ENCODE measurements at places on chromosomes 3 and 15.

GRCh38 chr3:186209810-186210752, 101.2 kb upstream of the ETV5 start:
- no peak overlapping the region for H3K4me3 ChIP-seq
- H3K4me1 ChIP-seq, result no peaks in the 10 kb centered on the region
- no peaks in the 10 kb centered on the region for H3K36me3 ChIP-seq
- peak; percentile 46 for DNase-seq

DNA sequence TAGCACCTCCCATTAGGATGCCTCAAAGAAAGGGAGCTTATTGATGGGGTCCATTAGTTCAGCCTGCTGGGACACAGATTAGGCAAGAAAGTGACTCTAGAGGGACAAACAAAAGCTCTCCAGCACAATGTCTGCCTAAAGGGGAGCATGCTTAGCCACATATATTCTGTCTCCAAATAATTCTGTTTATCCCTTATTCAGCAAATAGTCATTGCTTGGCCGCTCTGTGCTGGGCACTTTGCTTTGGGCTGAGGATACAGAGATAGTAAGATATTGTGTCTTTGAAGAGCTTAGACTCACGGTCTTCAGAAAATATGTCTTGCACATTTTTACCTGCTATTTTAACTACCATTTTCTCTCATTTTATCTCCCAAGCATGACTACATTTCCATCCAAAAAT, 159.8 kb downstream of the SYNPR start:
- no peak overlapping the region for H3K4me3 ChIP-seq
- no peak overlapping the region for H3K27ac ChIP-seq
- H3K36me3 ChIP-seq, result no peaks in the 10 kb centered on the region
- H3K27me3 ChIP-seq, result no peaks in the 10 kb centered on the region
- H3K4me1 ChIP-seq, result peaks cover 12% of the 10 kb centered on the region

DNA sequence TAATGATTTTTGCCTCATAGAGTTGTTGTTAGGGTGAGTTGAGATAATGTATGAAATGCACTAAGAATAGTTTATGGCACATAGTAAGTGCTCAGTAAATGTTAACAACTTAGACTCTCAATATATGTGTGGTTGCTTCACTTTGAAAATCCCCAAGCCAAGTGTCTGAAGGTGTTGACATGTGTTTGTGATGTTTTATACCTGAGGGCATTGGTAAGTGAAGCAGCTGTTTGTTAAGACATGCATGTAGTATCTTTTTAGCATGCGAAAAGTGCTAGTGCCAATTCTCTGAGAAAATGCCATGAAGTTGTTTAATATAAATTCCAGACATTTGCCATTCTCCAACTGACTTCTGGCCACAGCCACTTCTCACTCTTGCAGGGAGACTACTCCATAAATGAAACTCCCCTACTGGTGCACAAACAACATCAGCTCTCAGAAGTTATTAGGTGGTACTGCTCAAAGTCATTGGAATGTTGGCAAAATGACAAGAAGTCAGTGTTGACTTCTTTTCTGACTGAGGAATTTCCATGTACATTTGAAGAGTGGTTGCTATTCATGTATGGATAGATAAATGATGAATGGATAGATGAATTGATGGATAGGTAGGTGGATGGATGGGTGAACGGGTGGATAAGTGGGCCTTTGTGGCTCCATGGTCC, 103.6 kb upstream of the NUDT16 start:
- H3K27me3 ChIP-seq, result no peaks in the 10 kb centered on the region
- no peak overlapping the region for H3K27ac ChIP-seq

DNA sequence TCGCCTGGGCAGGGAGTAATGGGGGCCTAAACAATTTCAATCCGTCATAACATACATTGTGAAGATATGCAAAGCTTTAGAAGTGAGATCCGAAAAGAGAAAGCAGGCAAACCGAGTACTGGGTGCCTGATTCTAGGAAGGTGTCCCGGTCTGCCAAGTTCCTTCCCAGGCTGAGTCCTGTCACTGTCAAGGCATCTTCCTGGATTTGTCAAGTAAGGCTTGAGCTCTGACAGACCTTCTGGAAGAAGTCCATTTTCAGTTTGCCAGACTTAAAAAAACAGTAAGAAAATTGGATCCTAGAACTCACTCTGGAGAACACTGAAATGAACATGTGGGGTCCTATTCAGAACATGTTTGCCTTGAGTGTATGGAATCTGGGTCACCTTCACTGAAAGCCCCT, 253.9 kb downstream of the RORA start:
- no peaks in the 10 kb centered on the region for H3K36me3 ChIP-seq
- no peak overlapping the region for H3K4me3 ChIP-seq
- no peak for DNase-seq
- no peaks in the 10 kb centered on the region for H3K4me1 ChIP-seq
- no peak overlapping the region for H3K27ac ChIP-seq
